GM13976 (cell line): ENCODE measurements at places on chromosomes 3 and 15.

DNA sequence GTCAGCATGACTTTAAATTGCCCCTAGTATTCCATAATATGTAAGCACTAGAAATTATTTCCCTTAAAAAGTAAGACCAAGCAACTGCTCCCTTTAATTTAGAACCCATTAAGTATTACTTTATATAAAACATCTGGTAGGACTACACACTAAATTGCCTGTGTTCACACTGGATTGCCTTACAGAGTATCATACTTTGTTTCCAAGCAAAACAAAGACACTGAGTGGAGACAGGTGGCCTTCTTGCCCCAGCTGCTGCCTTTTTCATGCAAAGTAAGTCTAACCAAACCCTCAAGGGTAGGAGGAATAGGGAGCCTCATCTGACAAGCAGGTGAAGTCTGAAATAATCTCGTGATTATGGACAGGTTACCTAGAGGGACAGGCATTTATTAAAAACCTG, 87.3 kb downstream of the PEX5L start:
- no peak for DNase-seq

- no peak for DNase-seq
Measured at GRCh38 chr3:131553495-131554247, 50.9 kb upstream of the MRPL3 start.

GRCh38 chr15:57563416-57563815, 28.3 kb upstream of the MYZAP start:
- no peak for DNase-seq

DNA sequence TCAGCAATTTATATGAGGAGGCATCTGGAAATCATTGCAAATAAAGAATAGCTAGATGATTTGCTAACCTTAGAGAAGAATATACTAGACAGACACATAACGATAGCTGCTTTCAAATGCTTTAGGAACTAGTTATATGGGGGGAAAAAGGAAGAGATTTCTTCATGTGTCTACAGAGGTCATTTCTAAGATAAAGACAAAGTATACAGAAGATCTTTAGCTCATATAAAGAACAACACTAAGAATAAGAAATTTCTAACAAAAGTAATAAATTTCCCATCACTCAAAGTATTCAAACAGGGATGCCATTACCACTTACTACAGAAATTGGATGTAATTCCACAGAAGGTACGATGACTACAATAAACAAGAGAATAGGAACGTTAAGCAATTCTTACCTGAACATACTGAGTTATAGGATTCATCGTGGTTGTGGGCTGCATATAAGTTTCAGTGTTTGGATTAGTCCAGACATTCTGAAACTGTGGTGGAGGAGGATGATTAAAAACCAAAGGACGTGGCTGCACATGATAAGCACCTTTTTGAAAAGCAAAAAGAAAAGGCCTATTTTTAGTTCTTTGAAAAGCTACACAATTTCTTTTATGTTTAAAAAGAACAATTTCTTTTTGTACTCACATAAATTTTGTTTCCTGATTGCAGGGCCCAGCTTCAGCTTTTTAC, 8.7 kb downstream of the DAZL start:
- no peak for DNase-seq

- DNase-seq, result no peak
Measured at GRCh38 chr3:4759689-4760312, 219.4 kb upstream of the BHLHE40 start.

DNA sequence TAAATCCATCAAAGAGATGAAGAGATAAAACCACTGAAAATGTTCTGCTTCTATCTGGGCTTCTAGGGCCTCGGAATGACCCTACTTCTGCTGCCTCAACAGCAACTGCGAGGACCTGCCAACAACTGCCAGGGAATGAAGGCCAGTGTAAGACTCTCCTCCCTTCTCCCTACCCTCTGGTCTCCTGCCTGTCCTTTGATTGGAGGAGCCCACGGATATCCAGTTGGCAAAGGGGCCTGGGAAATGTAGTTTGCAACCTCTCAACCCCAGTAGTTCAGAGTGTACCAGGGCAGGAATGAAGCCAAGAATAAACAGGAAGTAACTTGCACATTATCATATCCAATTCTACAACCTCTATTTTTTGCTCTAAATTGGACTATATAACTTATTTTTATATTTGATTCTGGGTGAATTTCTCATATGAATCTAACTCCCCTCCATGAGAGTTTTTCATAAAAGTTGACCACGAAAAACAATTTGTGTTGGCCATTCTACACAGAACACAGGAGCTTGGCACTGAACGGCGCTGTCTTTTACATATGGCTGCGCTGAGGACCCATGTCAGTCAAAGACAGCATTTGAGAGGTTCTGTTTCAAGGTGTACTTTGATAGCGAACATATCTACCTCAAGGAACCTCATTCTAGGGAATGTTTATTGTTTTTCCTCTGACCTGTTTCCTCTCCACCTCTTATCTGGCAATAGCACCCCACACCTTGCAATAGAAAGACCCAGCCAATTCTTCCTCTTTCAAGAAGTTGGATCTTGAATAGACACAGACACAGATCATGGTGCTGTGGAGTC, 91.1 kb upstream of the RNF7 start:
- DNase-seq, result no peak
